Effector CD4-positive, alpha-beta T cell (primary cell): ENCODE measurements at places on chromosomes 13 and 19.

DNA sequence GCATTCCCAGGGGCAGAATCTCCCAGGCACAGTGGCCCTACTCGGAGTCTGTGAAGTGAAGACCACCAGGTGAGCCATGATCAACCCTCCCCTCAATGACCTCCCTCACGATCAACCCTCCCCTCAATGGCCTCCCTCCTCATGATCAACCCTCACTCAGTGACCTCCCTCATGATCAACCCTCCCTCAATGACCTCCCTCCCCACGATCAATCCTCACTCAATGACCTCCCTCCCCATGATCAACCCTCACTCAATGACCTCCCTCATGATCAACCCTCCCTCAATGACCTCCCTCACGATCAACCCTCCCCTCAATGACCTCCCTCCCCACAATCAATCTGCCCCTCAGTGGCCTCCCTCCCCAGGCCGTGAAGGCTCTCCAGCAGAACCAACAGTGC lies 32.1 kb downstream of the SBNO2 start:
- DNase-seq = no peak

- no peak for DNase-seq
These were observed 84.8 kb downstream of the DCT start for GRCh38 chr13:94394723-94395122.

DNA sequence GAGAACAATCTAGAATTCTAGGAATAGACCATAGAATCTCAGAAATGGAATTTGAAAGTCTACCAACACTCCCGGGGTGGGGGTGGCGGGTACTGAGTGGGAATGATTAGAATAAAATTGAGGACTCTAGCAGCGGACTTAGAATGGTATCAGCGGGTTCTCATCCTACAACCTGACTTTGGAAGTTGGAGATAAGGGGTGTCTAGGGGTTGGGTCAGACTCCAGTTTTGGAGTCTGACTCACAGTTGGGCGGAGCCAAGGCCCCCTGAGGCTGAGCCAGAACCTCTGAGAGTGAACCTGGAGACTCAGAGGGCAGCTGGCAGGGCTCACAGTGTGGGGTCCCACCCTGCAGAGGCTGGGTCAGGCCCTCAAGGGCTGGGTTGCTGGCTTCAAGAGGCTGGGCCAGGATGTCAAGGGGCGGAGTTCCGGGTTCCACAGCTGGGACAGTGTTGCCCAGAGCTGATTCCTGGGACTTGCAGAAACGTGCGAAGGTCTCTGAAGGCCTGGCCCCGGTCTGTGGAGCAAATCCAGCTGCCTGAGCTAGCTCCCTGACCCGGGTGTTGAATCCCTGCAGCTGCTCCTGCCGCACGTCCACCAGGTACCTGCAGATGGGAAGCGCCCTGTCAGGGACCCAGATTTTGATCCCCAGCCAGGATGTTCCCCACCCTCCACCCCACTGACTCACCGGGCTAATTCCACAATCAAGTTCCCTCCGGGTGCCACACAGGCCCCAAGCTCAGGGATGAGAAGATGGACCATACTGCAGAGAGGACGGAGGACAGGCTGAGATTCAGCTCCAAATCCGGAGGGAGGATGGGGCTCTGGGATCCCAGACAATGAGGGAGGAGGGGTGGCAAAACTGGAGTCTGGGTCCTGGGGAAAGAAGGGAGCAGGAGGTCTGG lies 1.6 kb upstream of the TNNI3 start:
- no peak for DNase-seq

GRCh38 chr19:7550169-7550770 lies 14.8 kb downstream of the PNPLA6 start:
- DNase-seq = no peak

GRCh38 chr19:3471954-3472655 lies 8.2 kb downstream of the SMIM24 start:
- DNase-seq = peak; percentile 21

GRCh38 chr19:33429891-33430673 lies 56.6 kb downstream of the CEBPG start:
- DNase-seq = peak; percentile 27

- no peak for DNase-seq
These were observed 5.1 kb upstream of the USP12 start for GRCh38 chr13:27176470-27177410.

DNA sequence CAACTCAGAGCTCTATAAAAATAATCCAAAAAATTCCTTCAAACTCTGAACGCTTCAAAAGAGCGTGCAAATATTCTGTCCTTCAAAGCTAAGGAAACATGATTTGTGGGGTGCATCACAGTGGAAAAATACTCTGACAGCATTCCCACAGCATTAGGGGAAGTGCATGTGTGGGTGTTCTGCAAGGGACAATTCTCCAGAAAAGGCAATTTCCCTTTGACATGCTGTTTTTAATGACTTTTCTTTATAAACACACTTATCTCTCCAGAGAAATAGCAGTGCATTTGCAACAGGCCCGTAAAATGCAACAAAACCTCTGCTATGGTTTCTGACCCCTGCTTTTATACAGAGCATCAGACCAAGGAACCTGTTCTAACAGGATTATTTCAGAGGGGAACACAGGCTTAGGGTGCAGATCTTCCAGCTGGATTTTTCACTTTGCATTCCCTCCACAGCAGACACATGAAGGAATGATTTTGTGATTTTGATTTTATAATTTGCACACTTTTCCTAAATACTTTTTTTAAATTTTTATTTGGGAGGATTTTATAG lies 42.6 kb downstream of the KL start:
- no peak for DNase-seq

DNA sequence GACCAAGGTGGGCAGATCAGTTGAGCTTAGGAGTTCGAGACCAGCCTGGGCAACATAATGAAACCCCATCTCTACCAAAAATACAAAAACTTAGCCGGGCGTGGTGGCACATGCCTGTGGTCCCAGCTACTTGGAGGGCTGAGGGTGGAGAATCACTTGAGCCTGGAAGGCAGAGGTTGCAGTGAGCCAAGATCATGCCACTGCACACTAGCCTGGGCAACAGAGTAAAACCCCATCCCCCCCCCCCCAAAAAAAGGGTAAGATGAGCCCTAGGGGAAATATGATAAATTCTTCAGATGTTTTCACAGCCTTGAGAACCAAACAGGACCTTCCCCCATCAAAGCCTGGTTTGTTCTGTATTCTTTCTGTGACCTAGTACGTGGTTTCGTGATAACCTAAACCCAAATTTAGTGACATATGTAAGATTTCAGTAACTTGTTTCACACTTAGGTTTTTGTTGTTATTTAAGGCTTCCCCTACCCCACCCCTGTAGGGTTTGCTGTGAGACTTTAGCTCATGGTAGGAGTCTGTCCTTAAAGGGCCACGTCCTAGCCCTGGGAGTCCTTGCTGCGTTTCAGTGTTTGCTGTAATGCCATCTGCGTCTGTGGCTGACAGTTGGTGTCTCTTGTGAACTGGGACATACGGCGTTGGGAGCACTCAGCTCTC lies 49.6 kb downstream of the MYO9B start:
- DNase-seq = peak; percentile 42

DNA sequence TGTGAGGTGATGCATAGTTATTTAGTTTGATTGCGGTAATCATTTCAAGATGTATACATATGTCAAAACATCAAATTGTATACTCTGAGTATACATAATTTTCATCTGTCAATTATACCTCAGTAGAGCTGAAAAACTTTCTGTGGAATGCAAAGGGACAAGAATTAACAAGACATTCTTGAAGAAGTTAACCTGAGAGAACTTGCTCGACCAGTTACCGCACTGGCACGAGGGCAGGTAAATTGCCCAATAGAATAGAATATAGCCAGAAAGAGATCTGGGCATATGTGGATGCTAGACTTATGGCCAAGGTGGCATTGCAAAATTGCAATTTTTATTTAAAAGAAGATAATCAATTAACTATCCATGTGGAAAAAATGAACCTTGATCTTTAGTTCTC lies 42.3 kb upstream of the GJB6 start:
- DNase-seq = no peak

- DNase-seq = no peak
These were observed 9.5 kb downstream of the STK11 start for GRCh38 chr19:1214862-1215731.

GRCh38 chr13:25971459-25972145 lies 80.2 kb downstream of the SHISA2 start:
- peak; percentile 44 for DNase-seq

- DNase-seq = no peak
These were observed 115.0 kb upstream of the ZNF507 start for GRCh38 chr19:32230441-32230840.

DNA sequence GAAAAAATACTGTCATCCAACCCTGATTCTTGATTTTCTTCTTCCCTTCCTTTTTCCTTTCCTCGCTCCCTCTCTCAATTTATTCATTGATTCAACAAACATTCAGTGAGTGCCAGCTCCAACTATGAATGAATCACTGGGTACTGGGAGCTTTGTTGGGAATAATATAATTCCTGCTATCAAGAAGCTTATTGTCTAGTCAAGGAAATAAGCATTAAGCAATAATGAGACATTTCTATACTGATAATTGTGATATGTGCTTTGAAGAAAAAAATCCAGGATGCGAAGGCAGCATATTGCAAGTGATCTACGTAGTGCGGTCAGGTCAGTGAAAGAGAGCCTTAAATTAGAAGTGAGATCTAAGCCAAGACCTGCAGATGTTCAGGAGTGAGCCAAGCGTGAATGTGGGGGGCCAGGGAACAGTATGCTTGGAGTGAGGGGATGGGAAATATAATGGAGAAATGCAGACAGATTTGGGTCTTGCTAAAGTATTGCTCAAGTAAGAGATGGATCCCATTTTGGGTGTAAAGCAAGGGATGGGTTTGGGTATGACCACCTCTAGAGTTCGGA lies 253.5 kb downstream of the LHFPL6 start:
- DNase-seq = no peak

- DNase-seq = peak; percentile 40
These were observed 21.8 kb downstream of the HCN2 start for GRCh38 chr19:611481-611868.

GRCh38 chr19:53549340-53549739 lies 11.4 kb downstream of the ZNF331 start:
- DNase-seq = no peak

- DNase-seq = no peak
These were observed 7.3 kb downstream of the PTGER1 start for GRCh38 chr19:14467816-14468215.

DNA sequence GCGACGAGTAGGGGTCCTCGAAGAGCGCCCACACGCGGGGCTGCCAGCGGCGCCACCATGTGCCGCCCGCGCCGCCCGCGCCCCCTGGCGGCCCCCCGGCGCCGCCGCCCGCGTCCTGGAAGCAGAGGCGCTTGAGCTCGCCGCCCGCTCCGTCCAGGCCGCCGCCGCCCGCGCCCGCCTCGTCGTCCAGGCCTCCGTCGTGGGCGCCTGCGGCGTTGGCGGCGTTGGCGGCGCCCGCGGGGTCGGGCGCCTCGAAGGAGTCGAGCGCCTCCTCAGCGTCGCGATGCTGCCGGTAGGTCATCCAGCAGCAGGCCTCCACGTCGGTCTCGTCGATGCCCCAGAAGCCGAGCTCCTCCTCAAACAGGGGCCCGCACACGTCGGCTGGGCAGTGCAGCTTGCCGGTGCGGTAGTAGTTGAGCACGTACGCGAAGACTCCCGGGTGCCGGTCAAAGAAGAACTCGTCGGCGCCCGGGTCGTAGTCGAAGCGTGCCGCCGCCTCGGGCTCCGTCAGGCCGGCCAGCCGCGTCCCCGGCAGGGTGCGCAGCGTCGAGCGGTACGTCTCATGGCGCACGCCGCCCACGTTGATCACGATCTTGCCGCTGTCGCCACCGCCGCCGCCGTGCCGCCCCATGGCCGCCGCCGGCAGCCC lies 829 bp downstream of the KCNC3 start:
- no peak for DNase-seq

DNA sequence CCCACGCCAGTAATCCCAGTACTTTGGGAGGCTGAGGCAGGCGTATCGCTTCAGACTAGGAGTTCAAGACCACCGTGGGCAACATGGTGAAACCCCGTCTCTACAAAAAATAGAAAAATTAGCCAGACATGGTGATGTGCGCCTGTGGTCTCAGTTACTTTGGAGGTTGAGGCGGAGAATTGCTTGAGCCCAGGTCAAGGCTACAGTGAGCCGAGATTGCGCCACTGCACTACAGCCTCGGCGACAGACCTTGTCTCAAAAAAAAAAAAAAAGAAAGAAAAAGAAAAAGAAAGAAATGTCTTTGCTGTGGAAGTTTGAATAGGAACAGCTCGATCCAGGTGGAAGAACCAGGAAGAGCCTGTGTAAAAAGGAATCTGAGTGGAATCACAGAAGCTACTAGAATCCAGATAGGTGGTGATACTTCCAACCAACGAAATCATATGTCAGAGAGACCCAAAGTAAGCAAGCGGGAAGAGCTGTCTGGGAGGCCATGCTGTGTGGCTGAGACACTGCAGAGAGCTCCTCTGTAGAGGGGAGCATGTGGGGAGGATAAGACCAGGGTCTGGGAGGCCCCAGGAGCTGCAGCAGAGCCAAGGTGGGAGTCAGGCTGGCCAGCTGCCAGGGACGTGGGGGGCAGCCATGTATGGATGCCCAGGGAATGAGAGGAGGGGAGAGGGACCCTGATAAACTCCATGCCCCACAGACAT lies 21.1 kb downstream of the LATS2 start:
- no peak for DNase-seq

- DNase-seq = no peak
These were observed 35.4 kb downstream of the DNAJC15 start for GRCh38 chr13:43058831-43059230.

DNA sequence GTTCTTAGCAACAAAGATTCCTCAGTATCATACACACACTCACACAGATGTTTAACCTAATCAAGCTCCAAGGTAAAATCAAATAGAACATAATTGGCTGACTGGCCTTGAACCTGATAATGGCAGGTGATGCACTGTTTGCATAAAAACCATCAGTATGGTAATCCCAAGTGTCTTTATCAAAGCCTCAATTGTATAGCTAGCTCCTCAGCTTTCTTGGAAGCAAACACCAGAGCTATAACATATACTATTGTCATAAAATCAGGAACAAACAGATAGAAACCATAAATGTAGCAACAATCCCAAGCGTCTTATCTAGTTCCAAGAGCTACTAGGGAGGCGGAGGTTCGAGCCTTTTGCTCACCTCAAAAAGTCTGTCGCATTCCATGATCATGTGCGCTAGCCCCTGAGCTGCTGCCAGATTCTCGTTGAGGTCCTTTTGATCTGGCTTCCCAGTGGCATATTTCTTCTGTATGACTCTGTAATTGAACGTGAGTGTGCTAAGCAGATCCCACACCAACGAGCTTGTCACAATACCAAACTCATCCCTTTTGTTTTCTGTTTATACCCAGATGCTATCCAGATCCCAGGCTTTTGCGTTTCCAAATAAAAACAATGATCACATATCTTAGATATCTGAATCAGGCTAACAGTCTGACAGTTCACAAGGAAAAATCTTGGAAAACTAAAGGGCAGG lies 95.3 kb downstream of the KL start:
- DNase-seq = no peak

GRCh38 chr13:33615436-33615835 lies 202.5 kb upstream of the RFC3 start:
- no peak for DNase-seq

DNA sequence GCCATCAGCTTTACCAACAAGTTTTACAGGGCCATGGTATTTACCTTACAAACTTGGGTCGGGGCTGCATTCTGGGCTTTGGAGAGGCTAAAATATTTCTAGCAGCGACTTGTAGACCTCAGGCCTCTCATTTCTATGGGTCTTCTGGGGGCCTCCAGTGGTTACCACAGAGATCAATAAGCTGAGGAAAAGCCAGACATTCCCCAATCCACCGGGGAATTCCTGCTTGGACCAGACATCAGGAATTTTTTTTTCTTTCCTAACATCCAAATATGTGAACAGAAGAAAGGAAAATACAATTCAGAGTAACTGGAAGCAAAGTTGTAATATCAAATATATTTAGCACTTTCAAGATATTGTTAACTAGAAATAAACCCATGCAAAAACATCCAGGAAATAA lies 1.5 kb downstream of the DZIP1 start:
- DNase-seq = no peak
